COR-L47 (cell line): ENCODE measurements at places on chromosomes 4 and X.

- DNase-seq, result no peak
Observed at GRCh38 chrX:19563746-19564145, 48.4 kb upstream of the MAP3K15 start.

DNA sequence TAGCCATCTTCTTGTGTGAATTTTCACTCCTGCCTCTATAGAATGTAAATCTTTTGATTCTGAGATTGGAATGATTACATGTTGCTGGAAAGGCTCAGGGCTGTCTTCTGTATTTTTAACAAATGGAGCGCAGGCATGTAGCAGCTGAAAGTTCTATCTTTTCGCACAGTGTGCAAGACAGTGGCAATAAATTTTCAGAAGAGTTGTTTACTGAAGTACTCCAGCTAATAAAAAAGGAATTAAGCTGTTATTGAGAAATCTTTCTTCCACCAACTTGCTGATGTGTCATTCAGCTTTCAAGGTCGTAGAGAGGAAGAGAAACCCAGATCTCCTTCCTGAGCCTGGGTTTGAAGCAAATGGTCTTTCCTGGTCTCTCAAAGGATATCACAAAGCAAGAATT, 122.0 kb upstream of the PUDP start:
- DNase-seq, result no peak

- DNase-seq, result no peak
Observed at GRCh38 chrX:11458170-11458569, 165.0 kb downstream of the AMELX start.

GRCh38 chr4:183830438-183830985, 74.6 kb upstream of the STOX2 start:
- no peak for DNase-seq
